ENCODE measurements at places on chromosomes 1 and 21.

- no peak overlapping the region for H3K27ac ChIP-seq
- no peak for DNase-seq
- peaks cover 2% of the 10 kb centered on the region for H3K36me3 ChIP-seq
- peaks cover 31% of the 10 kb centered on the region for H3K4me1 ChIP-seq
- H3K4me3 ChIP-seq, result peak overlapping the region; percentile 40
- peaks cover 78% of the 10 kb centered on the region for H3K27me3 ChIP-seq
These were observed 14.6 kb downstream of the NR5A2 start for GRCh38 chr1:200042119-200042551.

GRCh38 chr1:243422362-243422761 is 166.5 kb downstream of the SDCCAG8 start:
- H3K4me1 ChIP-seq, result peaks cover 22% of the 10 kb centered on the region
- no peak overlapping the region for H3K27ac ChIP-seq
- DNase-seq, result no peak

DNA sequence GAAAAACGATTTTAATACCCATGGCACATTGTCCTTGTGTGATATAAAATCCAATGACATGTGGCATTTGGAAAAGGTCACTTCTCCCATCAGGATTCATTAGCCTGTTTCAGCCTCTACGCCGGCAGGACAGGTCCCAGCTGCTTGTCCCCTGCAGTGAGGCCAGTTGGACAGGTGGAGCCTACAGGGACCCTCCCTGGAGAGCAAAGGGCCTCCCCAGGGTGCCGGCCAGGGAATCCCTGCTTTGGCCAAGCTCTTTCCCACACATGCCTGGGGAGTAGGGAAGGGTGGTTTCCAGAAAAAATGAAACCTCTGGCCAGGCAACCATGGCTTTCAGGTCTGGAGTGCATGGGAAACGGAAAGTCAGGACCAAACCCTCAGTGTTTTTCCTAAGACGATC is 93.1 kb downstream of the TMEM53 start:
- no peak for DNase-seq
- H3K36me3 ChIP-seq, result no peaks in the 10 kb centered on the region
- H3K4me3 ChIP-seq, result no peak overlapping the region
- no peaks in the 10 kb centered on the region for H3K4me1 ChIP-seq
- peaks cover 4% of the 10 kb centered on the region for H3K27me3 ChIP-seq

DNA sequence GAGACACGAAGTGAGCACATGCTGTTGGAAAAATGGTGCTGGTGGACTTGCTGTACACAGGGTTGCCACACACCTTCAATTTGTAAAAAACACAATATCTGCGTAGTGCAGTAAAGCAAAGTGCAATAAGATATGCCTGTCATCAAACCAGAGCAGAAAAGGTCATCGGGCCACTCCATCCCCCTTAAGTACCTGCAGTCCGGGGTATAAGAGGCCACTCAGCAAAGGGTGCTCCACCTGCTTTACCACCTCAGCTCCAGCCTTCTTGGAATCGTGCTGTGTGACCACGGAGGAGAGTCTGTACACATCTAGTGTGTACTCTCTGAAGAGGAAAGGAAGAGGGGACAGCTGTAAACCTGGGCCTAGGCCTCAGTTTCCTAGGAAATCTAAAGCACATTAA is 10.9 kb downstream of the YARS1 start:
- H3K4me1 ChIP-seq, result peaks cover 27% of the 10 kb centered on the region
- H3K27ac ChIP-seq, result no peak overlapping the region
- H3K36me3 ChIP-seq, result peaks cover 68% of the 10 kb centered on the region
- no peak overlapping the region for H3K4me3 ChIP-seq
- no peaks in the 10 kb centered on the region for H3K27me3 ChIP-seq

DNA sequence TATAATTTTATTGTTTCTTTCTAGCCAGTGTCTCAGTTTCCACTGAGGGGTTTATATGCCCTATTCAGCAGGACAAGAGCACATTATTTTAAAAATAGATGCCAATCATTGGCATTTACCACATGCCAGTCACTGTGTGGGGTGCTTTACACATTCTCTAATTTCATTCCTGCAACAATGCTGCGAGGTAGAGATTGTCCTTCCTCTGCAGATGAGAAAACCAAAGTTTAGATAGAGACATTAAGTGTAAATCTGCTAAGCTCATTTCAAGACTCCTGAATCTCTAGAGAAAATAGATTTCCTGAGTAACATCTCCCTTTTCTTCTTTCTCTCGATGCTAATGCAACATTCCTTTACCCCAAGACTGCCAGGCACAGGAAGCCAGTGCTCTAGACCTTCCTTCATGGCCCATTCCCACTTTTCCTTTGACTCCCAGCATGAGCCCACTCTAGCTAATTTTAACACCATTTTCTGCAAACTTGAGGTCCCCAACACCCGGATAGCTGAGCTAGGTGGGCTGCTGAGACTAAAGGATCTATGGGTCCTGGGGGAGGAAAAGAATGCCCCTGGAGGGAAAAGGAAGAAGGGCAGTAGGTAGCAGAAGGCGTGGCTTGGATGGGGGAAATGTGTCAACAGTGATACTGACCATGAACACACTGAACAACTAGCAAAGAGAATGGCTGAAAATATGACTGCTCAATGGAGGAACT is 50.0 kb downstream of the SH3GLB1 start:
- H3K4me1 ChIP-seq, result peaks cover under 1% of the 10 kb centered on the region
- H3K36me3 ChIP-seq, result no peaks in the 10 kb centered on the region
- no peak overlapping the region for H3K4me3 ChIP-seq
- H3K27me3 ChIP-seq, result no peaks in the 10 kb centered on the region

DNA sequence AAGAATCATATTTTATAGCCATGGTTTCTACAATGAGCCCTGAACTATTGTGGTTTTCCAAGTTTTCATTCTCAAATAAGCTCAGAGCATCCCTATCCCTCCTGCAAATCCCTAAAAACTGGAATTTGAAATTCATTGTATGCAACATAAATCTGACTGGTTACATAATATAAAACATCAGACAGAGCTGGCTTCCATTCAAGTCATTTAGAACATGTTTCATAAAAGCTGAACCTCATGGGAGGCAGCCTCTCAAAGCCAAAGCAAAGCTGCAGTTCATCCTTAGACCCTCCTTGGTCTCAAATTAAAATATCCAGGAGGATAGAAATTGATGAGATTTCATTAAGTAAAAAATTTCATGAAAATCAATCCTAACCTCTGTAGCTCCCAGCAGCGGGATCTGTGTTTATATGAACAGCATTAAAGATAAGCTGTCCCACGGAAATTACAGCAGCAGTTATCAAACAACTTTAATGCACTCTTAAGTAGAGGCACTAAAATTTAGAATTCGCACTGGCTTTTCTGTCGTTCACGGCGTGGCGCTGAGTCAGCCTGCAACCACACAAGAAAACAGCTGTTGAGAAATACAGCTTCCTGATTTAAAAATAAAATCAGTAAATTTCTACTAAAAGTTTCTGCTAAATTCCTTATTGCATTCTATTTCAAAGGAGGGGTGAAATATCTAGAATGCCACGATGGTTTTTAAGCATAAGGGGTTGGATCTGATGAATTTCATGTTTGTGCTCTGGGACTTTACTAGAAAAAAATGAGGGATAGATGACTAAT is 99.9 kb upstream of the TIAM1 start:
- no peak overlapping the region for H3K4me3 ChIP-seq
- no peaks in the 10 kb centered on the region for H3K27me3 ChIP-seq
- peaks cover 6% of the 10 kb centered on the region for H3K36me3 ChIP-seq
- no peak overlapping the region for H3K27ac ChIP-seq

DNA sequence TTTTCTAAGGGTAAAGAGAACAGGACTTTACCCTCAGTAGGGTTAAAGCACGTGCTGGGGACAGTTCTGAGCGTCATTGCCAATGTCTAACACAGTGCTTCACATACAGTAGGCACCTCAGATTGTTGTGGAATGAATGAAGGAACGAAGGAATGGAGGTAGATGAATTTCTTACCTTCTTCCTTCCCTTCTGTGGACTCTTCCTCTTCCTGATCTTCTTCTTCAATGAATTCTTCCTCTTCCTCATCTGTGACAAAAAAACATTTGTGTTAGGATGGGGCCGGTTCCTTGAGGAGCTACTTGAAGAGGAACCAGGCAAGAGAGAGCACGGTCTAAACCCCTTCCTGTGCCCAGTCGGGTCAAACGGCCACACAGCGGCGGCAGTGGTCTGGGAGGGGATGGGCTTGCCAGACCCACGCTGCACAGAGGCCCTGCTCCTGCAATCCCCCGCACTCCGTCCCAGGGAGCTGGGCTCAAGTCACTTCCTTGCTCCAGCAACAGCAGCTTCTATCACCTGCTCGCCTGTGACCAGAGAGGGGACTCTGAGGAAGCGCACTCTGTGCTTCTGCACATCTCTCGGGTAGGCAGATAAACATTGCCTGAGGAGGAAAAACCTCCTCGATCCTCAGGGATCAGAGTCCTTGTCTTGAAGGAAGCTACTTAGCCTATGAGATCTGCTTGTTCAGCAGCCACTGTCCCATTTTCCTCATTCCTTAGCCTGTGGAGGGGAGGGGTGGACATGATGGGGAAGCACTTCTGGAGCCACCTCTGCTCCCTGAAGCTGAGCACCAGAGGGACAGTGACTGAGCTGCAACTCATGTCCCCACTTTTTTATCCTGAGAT is 8.0 kb upstream of the SLC30A2 start:
- H3K4me3 ChIP-seq, result no peak overlapping the region
- no peak overlapping the region for H3K27ac ChIP-seq
- H3K36me3 ChIP-seq, result no peaks in the 10 kb centered on the region
- no peaks in the 10 kb centered on the region for H3K4me1 ChIP-seq

GRCh38 chr1:153261281-153262069 is 2.0 kb downstream of the LORICRIN start:
- no peak overlapping the region for H3K27ac ChIP-seq
- DNase-seq, result peak; percentile 20
- peaks cover 29% of the 10 kb centered on the region for H3K4me1 ChIP-seq

DNA sequence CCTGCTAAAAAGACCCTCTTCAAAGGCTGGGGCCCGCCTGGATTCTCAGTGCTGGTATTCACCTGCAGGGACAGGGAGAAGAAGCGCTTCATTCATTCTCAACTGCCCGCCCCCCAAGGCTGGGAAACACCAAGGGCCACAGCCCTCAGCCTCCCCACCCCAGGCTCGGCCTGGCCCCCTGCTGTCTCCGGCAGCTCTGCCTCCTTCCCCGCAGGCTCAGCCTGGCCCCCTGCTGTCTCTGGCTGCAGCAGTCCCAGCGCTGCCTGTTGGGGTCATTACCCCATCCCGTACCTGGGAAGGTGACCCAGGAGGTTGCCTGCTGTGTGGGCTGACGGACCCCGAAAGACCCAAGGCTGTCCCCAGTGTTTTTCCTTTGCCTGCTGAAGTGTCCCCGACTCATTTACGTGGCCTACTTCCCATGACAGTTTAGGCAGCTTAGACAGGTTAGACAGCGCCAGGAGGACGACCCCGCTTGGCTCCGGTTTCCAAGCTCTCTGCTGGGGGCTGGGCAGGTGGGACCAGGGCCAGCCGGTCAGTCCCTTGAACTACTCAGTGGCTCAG is 22.9 kb upstream of the CLSTN1 start:
- peaks cover 10% of the 10 kb centered on the region for H3K4me1 ChIP-seq
- H3K36me3 ChIP-seq, result no peaks in the 10 kb centered on the region
- no peaks in the 10 kb centered on the region for H3K27me3 ChIP-seq
- no peak overlapping the region for H3K4me3 ChIP-seq
- no peak overlapping the region for H3K27ac ChIP-seq

GRCh38 chr1:184190616-184191015 is 139.1 kb downstream of the TSEN15 start:
- no peak overlapping the region for H3K4me3 ChIP-seq
- H3K27me3 ChIP-seq, result peaks cover 7% of the 10 kb centered on the region
- no peaks in the 10 kb centered on the region for H3K4me1 ChIP-seq
- H3K36me3 ChIP-seq, result no peaks in the 10 kb centered on the region
- no peak overlapping the region for H3K27ac ChIP-seq

DNA sequence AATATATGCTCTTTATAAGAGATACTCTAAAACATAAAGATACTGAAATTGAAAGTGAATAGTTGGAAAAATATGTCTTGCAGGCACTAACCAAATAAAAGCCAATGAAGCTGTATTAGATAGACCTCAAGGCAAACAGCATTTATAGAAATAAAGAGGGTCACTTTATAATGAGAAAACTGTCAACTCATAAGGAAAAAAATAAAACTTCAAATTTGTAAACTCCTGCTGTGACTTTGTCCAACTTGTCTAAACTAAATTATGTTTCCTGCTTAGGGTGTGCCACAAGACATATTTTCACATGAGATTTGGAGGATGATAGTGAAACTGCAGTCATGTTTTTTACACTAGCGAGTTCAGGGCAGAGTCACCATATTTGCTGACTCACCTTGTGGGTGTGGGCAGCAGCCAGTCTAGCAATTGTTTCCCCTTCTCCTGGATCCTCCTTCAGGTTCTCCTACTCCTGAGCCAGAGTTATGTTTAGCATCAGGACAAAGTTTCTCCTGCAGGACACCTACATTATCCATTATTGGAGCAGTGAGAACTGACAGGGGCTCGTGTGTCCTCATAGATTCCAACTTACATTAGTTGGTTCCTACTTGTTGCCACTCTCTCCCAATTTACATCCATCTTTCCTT is 43.8 kb downstream of the CD53 start:
- DNase-seq, result peak; percentile 27
- H3K36me3 ChIP-seq, result peaks cover 4% of the 10 kb centered on the region
- no peaks in the 10 kb centered on the region for H3K27me3 ChIP-seq
- H3K4me3 ChIP-seq, result peak overlapping the region; percentile 54
- peak overlapping the region; percentile 44 for H3K27ac ChIP-seq

GRCh38 chr1:87403061-87403820 is 74.6 kb downstream of the LMO4 start:
- no peak for DNase-seq
- peaks cover 11% of the 10 kb centered on the region for H3K4me1 ChIP-seq

- no peak for DNase-seq
- peaks cover 2% of the 10 kb centered on the region for H3K36me3 ChIP-seq
- no peak overlapping the region for H3K4me3 ChIP-seq
- no peaks in the 10 kb centered on the region for H3K27me3 ChIP-seq
These were observed 62.9 kb downstream of the CLSTN1 start for GRCh38 chr1:9760824-9761223.

DNA sequence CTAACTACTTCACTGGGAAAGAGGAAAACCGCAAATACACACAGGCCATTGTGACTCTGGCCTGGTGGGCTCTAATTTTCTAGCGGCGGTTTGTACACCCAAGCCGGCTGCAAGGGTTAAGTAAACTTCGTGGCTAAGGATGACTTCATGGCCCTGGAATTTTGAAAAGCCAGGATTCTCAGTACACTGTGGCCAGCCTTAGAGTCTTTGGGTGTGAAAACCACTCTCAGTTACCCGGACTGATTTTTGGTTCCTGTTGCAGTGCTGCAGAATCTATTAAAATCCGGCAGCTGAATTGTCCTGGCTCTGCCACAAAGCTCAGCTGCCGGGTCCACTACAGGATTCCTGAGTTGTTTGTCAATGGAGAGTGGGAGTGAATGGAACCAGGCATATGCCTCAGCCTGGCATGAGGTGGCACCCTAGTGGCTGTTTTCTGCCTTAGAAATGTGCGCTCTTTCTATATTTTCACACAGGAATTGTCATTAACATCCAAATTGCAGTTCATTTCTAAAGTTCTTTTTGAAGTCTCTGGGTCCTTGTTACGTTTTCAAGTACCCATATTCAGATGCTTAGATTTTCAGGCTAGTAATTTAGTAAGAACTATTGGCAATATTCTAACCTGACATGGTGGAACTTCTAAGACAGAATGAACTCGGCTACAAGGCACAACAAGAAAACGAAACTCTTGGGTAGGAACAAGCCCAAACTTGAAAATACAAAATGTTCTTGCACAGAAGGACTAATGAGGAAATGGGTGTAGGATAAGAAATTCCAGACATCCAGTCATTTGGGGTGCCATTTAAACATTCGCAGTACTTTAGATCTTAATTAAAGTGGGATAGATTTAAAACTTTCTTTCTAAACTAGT is 255.9 kb downstream of the NFIA start:
- H3K4me1 ChIP-seq, result peaks cover under 1% of the 10 kb centered on the region
- no peak overlapping the region for H3K4me3 ChIP-seq
- H3K27ac ChIP-seq, result no peak overlapping the region
- peaks cover 4% of the 10 kb centered on the region for H3K27me3 ChIP-seq
- H3K36me3 ChIP-seq, result no peaks in the 10 kb centered on the region
- no peak for DNase-seq

GRCh38 chr21:35438643-35439404 is 389.7 kb upstream of the RUNX1 start:
- peaks cover 3% of the 10 kb centered on the region for H3K36me3 ChIP-seq
- DNase-seq, result peak; percentile 9
